Activated naive CD8-positive, alpha-beta T cell treated with anti-CD3 and anti-CD28 coated beads, Interleukin-2, amount 10 ng/mL, durations not matched to agents 7 days and 5 days (primary cell): ENCODE measurements at places on chromosomes 6 and 20. TPM values are rescaled to one million over a fixed set of nuclear protein-coding genes. Genes with fewer than 3 reads are reported as not detected.

GRCh38 chr6:138681627-138682026, 91.9 kb upstream of the CCDC28A start:
- no peak for DNase-seq

DNA sequence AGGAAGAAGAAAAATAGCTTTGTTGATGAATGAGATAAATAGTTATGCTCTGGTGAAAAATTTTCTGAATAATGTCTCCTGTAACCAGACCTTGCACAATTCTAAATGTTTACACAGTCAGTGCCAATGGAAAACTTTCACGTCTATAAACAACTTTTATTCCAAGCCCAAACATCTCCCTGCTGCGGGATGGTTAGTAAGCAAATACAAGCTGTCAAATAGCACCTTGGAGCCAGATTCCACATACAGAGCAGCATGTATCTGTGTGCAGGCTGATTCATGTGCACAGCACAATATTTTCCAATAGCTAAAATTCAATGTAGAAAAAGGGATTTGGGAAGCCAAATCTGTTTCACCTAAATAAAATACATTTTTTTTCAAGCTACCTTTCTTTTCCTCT, 813.3 kb downstream of the HACE1 start:
- no peak for DNase-seq

DNA sequence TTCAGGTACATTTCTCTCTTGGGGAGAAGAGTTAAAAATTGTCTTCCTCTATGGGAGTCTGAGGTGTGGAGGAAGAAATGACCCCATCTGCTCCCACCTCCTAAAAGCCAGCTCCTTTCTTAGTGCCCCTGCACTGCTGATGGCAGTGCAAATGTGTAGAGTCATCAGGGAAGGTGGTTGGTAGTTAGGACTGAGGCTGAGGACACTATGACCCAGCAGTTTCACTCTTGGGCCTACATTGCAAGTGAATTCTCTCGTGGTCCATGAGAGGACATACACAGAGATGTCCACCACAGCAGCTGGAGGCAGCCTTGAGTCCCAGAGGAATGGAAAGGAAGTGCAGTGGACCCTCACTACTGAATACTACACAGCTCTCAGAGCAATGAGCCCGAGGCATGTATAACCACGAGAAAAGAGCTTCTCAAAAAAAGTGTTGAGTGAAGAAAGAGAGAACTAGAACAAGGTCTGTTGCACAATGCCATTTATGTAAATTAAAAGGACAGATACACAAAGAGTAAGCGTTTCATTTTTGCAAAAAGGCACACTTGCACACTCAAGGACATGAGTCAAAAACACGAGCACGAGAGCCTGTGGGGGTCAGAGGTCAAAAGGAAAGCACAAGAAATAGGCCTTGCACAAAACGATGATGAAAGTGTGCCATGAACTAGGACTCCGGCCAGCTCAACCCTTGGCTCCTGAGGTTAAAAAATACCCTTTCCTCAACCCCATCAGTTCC, 308.2 kb upstream of the PRND start:
- no peak for DNase-seq

- no peak for DNase-seq
Measured at GRCh38 chr20:58130581-58130980, 97.9 kb downstream of the ANKRD60 start.

- no peak for DNase-seq
Measured at GRCh38 chr20:10259166-10259565, 40.5 kb downstream of the SNAP25 start.

DNA sequence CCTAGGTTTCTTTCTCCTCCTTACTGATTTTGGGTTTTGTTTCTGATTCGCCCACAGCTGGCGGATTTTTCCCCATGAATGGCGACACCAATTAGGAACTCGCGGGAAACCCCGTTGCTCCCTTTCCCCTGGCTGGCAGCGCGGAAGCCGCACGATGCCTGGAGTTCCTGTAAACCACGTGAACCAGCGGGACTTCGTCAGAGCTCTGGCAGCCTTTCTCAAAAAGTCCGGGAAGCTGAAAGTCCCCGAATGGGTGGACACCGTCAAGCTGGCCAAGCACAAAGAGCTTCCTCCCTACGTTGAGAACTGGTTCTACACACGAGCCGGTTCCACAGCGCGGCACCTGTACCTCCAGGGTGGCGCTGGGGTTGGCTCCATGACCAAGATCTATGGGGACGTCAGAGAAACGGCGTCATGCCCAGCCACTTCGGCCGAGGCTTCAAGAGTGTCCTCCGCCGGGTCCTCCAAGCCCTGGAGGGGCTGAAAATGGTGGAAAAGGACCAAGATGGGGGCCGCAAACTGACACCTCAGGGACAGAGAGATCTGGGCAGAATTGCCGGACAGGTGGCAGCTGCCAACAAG, 3.2 kb upstream of the SEC23B start:
- DNase-seq = no peak

- DNase-seq = no peak
Measured at GRCh38 chr6:52074155-52074554, 13.3 kb downstream of the PKHD1 start.

DNA sequence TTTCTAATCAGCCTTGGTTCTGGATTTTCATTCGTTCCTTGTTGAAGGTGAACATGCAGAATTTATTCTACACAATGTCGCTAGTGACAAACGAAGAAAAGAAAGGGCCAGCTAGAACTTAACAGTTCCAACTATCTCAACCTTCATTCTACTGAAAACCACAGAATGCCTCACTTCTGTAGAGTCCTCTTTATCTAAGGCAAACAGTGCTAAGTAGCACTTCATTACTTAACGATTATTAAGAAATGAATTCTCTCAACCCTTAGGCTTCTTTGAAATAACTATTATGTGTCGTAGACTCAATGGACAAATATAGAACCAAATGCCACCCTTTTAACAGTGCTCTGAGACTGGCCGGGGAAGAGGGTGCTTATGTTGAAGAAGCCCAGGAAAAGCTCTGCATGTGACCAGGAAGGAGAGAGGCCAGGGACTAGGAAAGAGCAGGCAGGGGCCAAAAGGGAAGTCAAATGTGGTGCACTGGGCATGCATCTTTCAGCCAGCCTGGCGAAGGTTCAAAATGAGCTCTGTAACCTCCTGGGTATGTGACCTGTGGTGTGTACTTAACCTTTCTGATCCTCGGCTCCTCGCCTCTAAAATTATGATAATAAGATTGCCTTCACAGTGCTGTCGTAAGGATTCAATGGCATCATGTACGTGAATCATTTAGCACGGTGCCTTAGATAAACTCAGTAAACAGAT, 55.4 kb upstream of the BMP2 start:
- DNase-seq = no peak

- no peak for DNase-seq
Measured at GRCh38 chr20:52411611-52412010, 220.0 kb upstream of the ZFP64 start.

DNA sequence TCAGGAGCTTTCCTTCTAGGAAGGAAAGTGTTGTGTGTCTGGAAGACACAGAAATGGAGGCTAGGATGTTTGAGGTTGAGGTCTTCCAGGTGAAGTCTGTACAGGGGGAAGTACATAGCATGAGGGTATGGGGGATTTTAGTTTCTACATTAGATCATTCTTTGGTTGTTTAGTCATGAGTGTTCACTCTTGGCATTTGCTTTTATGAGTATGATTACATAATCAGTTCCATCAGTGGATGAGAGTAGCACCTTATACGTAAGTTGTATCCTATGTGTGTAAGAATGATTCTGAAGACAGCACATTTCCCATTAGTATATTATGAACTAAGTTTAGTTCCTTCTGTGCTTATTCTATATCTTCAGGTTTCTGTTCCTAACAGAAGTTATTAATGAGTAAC, 1.9 kb downstream of the CDYL start:
- no peak for DNase-seq

- no peak for DNase-seq
Measured at GRCh38 chr6:56193846-56194245, 53.5 kb downstream of the COL21A1 start.

- DNase-seq = no peak
Measured at GRCh38 chr20:23047001-23047737, 2.3 kb downstream of the THBD start.

DNA sequence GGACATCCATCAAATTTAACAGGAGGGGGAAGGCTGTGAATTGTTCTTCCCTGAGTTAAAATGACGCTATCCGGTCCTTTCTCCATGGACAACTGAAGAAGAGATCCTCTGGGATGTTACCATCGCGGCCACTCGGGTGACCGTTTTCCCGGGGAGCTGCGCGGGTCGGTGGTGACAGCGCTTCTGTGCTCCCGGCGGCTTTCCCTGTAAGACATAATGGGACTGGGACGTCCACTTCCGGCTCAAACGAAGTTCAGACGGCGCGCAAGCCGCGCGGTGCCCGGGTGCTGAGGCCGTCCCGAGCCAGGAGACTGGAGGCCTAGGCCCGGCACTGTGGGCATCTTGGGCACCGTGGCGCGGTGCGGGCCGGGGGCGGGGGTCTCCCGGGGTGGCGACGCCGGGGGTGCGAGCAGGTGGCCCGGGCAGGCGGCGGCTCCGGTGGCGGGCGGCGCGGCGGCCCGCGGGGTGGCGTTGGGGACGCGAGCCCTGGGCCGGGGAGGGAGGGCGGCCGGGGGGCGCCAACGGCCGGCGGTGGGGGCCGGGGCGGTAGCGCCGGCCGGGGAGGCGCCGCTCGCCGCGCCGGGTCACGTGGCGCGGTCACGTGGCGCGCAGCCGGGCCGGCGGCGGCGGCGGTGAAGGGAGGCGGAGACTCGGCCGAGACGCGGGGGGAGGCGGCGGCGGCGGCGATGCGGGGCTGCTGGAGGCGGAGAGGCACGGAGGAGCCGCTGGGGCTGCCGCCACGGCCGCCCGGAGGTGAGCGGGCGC, 63.6 kb downstream of the GTF2H5 start:
- DNase-seq = peak; percentile 84

DNA sequence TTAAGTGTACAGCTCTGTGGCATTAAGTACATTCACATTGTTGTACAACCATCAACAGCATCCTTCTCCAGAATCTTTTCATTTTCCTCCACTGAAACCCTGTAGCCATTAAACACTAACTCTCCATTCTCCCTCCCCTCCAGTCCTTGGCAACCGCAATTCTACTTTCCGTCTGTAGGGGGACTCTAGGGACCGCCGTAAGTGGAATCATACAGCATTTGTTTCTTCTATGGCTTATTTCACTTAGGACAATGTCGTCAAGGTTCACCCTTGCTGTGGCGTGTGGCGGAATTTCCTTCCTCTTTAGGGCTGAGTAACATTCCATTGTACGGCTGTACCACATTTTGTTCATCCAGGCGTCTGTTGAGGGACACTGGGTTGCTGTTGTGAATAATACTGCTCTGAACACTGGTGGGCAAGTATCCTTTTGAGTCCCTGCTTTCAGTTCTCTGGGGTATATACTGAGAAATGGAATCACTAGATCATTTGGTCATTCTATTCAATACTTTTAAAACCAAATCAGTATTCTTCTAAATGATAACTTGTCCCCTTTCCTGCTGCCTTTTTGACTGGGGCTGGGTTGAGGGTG, 50.7 kb downstream of the PPP1R3G start:
- no peak for DNase-seq

DNA sequence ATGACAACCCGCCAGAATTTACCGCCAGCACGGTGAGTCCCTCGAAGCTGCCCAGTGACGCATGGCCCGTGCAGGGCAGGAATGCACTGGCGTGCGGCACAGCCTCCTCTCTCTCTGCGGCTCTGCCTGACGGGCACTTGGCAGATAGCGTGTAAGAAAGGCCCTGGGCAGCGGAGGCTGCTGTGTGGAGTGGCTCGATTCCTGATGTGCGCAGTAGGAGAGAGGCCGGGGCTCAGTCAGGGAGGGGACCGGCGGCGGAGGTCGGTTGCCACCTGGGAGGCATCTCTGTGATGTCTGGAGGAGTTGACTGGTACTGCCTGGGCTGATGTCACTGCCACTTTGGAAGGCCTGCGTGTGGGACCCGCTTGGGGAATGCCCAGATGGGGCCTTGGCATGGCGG, 170.7 kb downstream of the TAF4 start:
- no peak for DNase-seq

- DNase-seq = no peak
Measured at GRCh38 chr6:88059191-88059590, 11.6 kb downstream of the SPACA1 start.

Gene EPPIN
- total RNA-seq = not detected

Gene MROH8
- 2.0 TPM for total RNA-seq

Gene CHRNA4
- total RNA-seq = not detected

Gene SAMD3
- 51.0 TPM for total RNA-seq

Gene NMBR
- total RNA-seq = not detected

Gene COL21A1
- not detected for total RNA-seq

Gene SOX4
- total RNA-seq = 0.82 TPM
